Hematopoietic multipotent progenitor cell treated with erythropoietin and hydrocortisone succinate and interleukin-3 and kit ligand, for 4 days (in vitro differentiated cells): ENCODE measurements at places on chromosomes 4 and X.

- no peak for DNase-seq
Observed at GRCh38 chr4:112840061-112840460, 203.1 kb downstream of the LARP7 start.

DNA sequence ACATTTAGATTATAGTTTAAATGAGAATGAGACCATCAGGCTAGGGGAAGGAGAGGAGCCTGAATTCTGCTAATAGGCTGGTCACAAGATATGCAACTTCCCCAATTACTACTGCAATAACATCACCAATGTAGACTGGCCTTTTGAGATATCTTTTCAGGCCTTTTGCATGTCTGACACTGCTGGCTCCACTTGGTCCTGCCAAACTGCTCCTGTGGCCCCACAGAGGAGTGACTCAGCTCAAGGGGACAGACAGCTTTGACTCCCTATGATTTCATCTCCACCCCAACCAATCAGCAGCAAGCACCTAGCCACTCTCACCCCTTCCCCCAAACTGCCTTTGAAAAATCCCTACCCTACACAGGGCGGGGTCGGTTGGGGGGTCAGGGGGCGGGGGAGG lies 22.8 kb downstream of the GPRIN3 start:
- peak; percentile 85 for DNase-seq

DNA sequence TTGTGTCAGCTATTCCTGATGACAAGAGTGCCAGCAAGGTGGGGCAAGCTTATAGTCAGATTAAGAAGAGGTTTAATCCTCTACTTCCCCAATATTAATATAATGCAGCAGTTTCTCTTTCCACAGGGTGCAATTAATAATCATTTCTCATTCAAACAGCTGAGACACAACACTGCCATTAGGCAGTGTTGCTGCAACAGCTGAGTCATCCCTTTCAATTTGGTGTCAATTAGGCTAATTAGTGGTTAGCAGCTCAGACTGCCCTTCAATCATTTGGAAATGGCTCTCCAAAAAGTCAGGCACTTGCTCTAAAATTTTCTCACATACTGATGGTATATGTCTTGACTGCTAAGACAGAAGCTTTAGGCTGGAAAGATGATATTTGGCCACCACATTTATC lies 265.7 kb upstream of the FAM241A start:
- no peak for DNase-seq

GRCh38 chr4:100289530-100289888 lies 99.2 kb upstream of the DDIT4L start:
- DNase-seq: no peak

- no peak for DNase-seq
Observed at GRCh38 chr4:147958057-147958456, 226.2 kb downstream of the ARHGAP10 start.

DNA sequence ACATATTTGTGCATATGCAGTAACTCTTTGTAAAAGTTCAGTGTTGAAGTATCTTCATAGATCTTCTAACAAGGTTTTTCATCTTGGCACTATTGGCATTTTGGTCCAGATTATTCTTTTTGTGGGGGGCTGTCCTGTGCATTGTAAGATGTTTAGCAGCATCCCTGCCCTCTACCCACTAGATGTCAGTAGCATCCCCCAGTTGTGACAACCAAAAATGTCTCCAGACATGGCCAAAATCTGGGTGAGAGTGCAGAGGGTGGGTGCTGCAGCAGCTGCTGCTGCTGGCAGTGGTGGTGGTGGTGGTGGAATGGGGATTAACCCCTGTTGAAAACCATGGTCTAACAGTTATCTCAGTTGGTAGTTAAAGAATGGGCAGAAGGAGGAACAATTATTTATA lies 370.0 kb downstream of the GPAT3 start:
- DNase-seq: peak; percentile 32

GRCh38 chrX:7088968-7089615 lies 58.4 kb upstream of the STS start:
- DNase-seq: no peak

DNA sequence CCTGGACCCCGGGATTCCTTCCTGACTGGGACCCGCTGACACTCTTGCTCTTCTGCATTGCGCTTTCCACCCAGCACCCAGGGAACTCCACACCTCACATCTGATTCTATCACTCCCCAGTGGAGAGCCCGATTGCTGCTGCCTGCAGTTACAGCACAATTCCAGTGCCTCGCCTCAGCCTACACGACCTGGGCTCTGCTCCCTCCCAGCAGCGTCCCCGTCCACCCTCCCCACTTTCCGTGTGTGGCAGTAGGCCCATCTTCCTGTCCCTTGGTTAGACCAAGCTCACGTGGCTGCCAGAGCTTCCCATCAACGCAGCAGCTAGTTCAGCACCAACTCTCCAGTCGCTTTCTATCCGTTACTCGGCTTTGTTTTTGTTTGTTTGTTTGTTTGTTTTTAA lies 66.6 kb upstream of the SORBS2 start:
- DNase-seq: no peak

- DNase-seq: no peak
Observed at GRCh38 chr4:19924761-19925160, 326.9 kb upstream of the SLIT2 start.

- no peak for DNase-seq
Observed at GRCh38 chr4:1151541-1151940, 20.8 kb downstream of the SPON2 start.

DNA sequence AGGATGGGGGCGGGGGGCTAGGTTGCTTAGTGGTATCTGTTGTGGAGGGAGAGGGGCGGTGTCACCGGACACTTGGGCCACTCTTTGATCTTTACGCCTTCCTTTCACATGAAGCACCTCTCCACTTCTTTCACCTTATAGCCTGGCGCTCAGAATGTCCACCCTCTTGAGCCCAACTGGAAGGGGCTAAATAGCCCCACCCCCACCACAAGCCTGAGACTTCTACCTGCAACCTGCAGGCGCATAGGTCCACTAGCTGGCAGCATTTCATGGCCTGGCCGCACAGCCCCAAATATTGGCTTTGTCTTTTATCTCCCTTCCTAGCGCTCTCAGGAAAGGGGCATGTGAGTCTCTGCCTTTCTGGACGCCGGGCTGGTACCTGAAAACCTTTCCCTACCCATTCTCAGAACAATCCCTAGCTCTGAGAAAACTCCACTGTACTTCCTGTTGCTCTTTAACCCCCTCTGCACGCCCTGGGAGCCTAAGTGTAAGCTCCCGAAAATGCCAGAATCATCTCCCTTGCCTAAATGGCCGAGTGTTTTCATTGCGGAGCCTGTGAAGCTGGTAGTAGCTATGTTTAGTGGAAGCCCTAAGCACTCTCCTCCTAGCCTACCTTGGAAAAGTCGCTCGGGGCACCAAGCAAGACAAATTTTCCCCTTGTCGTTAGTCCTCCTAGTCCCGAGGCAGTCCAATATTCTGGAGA lies 1.2 kb upstream of the TRPC5 start:
- DNase-seq: no peak

DNA sequence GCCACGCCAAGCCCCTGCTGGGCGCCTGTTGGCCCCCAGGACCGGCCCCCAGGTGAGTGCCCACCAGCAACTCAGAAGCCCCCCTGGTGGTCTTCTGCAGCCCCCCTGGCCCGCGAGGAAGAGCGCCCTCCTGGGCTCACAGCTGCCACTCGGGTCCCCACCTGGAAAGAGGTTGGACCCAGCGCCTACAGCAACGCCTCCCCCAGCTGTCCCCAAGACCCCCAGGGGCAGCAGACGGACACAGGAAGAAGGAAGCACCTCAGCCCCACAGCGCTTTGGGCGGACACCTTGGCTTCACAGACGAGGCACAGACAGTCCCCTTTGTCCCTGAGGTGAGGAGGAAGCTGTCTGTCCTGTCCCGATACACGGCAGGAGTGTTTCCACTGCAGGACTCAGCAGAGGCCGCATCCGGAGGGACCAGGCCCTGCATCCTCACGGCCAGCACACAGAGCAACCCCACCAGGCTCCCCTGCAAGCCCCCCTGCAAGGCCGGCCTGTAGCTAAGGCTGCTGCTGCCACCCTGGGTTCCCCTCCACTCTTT lies 115.6 kb upstream of the NKX1-1 start:
- DNase-seq: no peak

GRCh38 chr4:154208424-154208823 lies 283.2 kb downstream of the DCHS2 start:
- DNase-seq: no peak

- DNase-seq: peak; percentile 67
Observed at GRCh38 chr4:80035336-80035735, 37.7 kb downstream of the ANTXR2 start.

- no peak for DNase-seq
Observed at GRCh38 chrX:116185163-116185562, 14.6 kb downstream of the AGTR2 start.

DNA sequence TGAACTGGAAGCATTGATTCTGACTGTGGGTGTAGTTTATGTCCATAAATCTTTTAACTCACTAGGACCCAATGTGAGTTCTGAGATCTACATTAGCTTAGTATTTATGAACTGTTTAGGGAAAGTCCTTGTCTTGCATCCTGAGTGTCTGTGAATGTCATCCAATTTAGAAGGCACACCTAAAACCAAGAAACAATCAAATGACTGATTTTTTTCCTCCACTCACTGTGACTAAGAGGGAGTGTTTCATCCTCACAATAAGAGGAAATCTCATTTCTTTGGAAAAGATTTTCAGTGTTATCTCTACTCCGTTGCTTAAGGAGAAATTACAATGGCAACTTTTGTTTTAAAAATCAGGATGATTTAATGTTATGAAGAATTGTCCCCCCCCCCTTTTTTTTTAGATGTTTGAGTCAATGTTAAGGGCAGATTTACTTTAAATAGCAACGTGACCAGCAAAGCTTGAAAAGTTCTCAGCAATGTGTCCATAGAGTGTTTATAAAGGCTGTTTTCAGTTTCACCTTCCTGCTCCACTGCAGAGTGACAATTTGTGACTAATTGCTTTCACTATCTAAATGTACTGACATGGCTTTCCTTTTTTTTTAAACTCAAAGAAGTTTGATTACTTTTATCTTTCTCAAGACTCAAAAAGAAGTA lies 173.0 kb downstream of the SPCS3 start:
- DNase-seq: no peak

GRCh38 chr4:14726877-14727361 lies 275.4 kb upstream of the CPEB2 start:
- DNase-seq: no peak

- no peak for DNase-seq
Observed at GRCh38 chrX:13418126-13419097, 98.6 kb upstream of the ATXN3L start.

DNA sequence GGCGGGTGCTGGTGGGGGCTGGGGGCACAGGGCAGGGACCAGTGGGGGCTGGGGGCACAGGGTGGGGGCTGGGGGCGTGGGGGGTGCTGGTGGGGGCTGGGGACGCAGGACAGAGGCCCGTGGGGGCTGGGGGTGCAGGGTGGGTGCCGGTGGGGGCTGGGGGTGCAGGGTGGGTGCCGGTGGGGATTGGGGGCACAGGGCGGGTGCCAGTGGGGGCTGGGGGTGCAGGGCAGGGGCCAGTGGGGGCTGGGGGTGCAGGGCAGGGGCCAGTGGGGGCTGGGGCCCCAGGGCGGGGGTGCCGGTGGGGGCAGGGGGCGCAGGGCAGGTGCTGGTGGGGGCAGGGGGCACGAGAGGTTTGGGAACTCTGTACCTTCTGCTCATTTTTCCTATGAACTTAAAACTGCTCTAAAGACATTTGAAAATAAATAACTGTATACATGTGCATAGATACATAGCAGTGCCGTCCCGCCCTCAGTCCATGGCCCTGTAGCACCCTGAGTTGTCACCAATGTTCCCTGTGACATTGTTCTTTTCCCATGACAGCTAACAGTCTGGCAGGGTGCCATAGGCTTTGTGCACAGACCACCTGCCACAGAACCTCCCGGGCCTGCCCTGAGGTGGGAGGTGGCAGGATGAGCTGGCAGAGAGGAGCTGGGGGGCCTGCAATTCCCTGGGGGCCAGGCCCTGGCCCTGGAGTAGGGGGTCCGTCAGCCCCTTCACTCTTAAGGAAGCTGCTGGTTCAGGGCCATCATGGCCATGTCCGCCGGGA lies 35.6 kb upstream of the ADRA2C start:
- no peak for DNase-seq

GRCh38 chr4:70903291-70903603 lies 1.1 kb downstream of the MOB1B start:
- DNase-seq: peak; percentile 96

- no peak for DNase-seq
Observed at GRCh38 chr4:76640353-76640910, 205.4 kb downstream of the SHROOM3 start.

DNA sequence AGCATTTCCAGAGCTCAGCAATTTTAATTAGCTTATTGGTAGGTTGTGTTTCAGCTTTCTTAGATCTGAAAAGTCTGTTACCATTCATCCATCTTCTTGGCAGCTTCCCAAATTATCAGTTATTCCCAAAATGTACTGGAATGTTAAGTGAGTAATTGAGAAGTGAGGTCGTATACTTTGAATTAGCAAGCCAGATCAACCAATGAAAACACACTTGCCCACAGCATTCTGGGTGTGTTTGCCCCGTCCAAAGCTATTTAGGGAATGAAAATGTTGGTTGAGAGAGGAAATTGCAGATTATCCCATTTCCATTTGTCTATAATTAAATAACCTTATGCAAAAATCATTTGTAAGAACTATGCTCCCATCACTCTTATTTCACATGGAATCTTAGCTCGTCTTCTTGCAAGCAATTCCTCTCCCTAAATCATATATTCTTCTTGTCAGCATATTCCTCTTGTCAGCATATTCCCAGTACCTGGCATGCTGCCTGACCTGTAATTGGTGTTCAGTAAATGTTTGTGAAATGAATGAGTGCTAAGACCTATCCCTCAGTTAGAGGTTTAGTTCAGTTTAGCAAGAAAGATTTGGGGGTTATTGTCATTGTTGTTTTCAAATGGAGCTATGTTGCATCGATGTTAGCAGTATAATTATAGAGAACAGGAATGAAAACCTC lies 23.3 kb upstream of the ANTXR2 start:
- no peak for DNase-seq

DNA sequence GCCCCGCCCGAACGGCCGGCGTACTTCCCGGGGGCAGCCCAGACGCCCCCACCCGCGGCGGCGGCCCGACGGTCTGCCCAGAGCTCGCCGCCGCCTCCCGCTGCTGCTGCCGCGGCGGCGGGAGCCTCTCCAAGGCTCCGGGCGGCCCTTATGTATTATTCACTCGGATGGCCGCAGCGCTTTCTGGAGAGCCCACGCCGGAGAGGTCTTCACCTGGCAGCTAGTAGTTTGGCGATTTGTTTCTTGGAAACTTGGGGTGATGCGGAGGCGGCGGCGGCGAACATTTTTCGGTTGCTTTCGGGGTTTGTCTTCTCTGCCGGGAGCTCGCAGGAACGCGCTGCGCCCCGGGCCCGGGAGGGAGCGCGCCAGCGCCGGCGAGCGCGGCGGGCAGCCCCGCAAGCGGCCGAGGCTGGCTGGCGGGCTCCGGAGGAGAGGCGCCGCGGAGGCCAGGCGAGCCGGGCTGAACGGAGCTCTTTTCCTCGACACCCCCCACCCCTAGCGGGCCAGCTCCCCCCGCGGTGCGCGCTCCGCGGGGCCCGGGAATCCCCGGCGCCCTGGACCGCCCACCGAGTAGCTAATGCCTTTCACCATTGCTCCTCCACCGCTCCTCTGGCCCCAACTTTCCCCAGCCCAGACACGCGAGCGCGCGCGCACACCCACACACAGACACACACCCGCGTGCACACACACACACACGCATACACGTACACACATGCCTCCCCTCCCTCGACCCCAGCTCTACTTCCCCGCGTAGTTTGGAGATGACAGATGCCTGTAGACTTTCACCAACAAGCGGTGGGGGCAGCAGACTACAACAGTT lies 113.5 kb downstream of the DHX15 start:
- DNase-seq: peak; percentile 57
